ENCODE measurements at places on chromosomes 1 and 21.
A peak's percentile ranks its signal among the peaks of the same experiment; 100 is the strongest.

- no peak for DNase-seq
These were observed 24.2 kb downstream of the UBASH3A start for GRCh38 chr21:42427809-42428419.

- DNase-seq, result no peak
These were observed 207.6 kb downstream of the S1PR1 start for GRCh38 chr1:101444381-101444780.

- no peak for DNase-seq
These were observed 50.2 kb downstream of the LPAR3 start for GRCh38 chr1:84842748-84843231.

- no peak for DNase-seq
These were observed 1.2 kb downstream of the TPRG1L start for GRCh38 chr1:3626025-3626424.

- DNase-seq, result no peak
These were observed 54.2 kb upstream of the ETS2 start for GRCh38 chr21:38751379-38752050.

DNA sequence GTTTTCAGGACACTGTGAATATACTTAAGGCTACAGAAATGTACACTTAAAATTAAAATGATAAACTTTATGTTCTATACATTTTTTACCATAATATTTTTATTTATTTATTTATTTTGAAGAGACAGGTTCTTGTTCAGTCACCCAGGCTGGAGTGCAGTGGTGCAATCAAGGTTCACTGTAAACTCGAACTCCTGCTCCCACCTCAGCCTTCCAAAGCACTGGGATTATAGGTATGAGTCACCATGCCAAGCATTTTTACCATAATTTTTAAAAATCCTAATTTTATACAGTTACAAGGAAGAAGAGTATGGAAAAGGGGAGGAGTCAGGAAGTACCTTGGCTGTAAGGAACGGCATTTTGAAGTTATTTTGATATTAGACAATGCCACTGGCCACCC, 23.6 kb upstream of the ANGPTL3 start:
- DNase-seq, result peak; percentile 1

- DNase-seq, result no peak
These were observed 51.2 kb downstream of the WLS start for GRCh38 chr1:68181165-68181556.

DNA sequence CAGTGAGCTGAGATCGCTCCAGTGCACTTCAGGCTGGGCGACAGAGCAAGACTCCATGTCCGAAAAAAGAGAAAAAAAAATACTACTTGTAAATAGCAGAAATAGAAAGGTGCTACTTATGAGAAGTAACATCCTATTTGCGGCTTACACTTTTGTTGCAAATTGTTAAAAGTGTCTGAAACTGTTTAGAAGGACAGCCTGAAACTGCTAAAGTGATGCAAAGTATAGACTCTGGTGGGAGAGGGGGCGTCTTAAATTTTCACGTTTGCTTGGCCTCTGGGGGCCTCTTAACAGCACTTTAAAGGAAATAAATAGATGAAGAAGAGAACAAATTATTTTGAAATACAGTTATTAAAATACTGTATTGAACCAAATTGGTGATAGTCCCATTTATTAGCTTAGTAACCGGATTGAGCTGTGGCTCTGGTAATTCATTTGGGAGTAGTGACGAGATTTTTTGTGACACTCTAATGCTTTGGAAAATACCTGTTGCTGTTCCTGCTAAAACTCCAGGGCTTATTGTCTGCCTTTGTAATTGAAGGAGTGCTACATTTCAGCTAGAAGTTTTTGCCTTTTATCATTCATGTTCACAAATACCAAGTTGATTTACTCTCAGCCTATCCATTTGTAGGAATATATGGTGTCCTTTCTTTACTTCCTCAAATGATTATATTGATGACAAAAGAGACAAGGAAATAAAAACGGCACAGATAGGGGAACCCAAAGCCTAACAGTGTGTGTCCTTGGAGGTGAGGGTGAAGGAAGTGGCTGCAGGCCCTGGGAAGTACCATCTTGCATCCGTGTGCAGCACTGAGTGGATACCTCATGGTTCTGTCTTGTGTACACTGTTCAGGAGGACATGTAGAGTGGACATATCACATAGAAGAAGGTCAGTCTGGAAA, 6.2 kb downstream of the PKNOX1 start:
- no peak for DNase-seq

DNA sequence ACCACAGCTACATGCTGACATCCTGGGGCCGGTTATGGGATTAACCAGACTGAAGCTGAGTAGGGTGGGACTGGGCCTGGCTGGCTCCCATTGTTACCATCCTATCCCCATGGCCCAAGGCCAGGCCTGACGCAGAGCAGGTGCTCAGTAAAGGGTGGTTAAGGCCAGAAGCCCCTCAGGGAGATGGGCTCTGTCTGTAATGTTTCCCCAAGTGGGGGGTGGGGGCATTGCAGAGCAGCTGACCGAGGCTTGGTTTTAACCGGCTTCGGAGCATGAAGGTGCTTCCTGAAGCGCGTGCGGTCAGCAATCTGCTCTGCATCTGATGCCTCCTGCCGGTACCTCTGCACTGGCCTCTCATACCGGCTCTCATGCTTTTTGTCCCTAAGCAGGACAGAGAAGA, 83.4 kb upstream of the ACTL8 start:
- DNase-seq, result no peak

- DNase-seq, result no peak
These were observed 56.2 kb upstream of the EDEM3 start for GRCh38 chr1:184810735-184811343.

GRCh38 chr1:103517380-103518047, 8.0 kb upstream of the RNPC3 start:
- DNase-seq, result no peak

- no peak for DNase-seq
These were observed 22.0 kb downstream of the GFI1 start for GRCh38 chr1:92464588-92465255.

Data from HFF-Myc (cell line).